ENCODE measurements at places on chromosomes 5 and 9.

DNA sequence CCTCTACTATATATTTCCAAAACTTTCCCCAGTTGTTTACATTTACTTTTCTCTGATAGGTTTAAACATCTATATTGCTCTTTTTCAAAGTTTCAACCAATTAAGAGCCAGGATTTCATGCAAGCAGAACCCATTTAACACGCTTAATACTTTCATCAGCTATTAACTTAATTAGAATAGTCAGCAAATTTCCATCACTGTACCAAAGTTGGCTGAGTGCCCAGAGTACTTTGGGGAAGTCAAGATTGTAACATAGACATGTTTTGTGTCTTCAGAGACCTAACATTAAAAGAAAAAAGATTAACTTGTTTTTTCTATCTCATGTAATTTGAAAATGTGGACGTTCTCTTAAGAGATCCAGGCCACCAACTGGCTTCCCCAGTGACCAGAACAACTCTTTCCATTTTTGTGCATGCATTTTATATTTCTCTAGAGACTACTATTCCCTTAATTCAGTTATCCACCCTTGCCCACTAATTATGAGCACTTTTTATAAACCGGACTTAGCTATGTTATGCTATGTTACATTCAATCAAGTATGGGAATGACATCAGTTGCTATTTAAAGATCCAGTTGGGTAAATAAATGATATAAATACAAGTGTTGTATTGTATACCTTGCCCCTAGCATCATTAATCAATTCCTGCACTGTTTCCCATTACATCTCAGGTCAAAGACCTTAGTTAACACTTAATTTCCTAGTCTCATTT lies 478.1 kb upstream of the NMUR2 start:
- no peak for DNase-seq

GRCh38 chr9:132586830-132587591 lies 4.6 kb downstream of the BARHL1 start:
- no peak for DNase-seq

DNA sequence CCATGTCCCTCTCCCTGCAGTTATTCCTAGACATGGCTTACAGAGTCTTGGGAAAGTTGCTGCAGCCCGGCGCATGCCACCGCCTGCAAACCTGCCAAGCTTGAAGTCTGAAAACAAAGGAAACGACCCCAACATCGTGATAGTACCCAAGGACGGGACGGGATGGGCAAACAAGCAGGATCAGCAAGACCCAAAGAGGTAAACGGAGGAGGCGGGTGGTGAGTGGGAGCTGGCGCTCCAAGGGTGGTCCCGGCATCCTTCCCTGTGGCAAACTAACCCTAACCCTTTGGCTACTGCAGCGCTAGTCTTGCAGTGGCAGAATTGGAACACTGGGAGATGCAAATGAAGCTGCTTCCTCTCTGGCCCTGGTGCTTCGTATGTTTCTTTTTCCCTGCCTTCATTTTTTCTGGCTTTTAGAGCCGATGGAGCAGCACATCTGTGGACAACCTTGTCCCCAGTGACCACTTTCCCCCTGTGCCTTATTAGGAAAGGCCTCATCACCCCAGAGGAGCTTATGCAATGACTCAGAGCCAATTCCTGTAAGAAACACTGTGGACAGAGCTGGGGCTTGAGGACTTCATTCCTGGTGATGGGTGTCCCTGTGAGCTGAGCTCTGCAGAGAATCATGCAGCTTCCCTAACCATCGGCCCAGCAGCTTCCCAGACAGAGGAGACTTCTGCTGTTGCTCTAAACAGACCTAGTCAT lies 38.9 kb downstream of the PRRC2B start:
- no peak for DNase-seq

DNA sequence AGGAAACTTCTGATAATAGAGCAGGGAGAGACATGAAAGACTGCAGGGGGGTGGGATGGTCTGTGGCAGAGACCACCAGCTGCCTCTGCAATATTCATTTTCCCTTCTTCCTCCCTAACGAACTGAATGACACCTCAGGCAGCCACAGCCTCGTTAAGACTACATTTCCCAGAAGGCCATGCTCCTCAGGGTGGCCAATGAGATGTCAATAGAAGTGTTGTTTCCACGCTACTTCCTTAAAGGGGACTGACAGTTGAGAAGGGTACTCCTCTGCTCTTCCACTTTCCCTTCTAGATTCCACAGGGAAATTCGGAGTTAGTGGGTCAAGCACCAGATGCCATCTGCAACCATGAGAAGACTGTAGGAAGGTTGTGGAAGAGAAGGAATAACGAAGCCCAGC lies 52.0 kb upstream of the DAPK1 start:
- DNase-seq: peak; percentile 8

GRCh38 chr5:83844449-83845068 lies 123.9 kb upstream of the HAPLN1 start:
- DNase-seq: no peak

- DNase-seq: no peak
These were observed 6.5 kb downstream of the ADAMTS13 start for GRCh38 chr9:133428617-133429101.

- peak; percentile 46 for DNase-seq
These were observed 74.5 kb downstream of the CDKN2A start for GRCh38 chr9:21919377-21920362.

DNA sequence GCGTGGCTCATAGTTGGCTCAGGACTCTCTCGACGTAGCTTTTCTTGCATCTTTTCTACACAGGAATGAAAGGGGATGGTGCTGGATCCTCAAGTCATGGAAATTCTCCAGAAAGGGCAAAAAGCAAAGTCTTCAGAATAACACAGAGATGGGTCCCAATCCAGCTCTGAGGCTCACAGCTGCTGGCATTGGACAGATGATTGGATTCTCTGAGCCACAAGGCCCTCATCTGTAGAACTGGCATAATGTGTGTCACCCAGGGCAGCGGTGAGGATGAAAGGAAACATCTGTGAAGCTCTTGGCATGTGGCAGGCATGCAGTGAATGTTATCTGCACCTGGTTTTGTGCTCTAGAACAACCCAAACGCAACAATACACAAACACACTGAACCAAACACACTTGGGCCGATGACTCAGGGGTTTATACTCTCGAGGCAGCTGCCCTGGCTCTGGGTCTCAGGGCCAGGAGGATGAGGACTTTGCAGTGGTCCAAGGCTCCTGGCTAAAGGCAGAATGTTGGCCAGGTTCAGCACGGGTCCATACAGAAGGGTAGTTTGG lies 64.0 kb upstream of the UBTD2 start:
- DNase-seq: no peak

DNA sequence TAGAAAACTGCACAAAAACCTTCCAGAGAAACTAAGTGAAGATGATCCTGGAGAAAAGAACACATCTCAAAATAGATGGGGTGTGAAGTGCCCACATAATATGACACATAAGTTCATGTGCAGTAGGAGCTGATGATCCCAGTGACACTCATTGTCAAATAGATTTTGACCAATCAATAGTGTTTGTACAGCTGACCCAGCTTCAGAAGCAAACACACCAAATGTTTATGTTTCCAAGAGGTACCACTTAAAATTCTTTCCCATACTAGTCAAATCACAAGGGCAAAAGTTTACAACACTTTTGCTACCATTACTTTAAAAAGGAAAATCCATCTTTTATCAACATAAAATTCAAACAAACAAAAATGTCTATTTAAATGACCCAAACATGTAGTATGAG lies 175.0 kb downstream of the MLLT3 start:
- DNase-seq: no peak

- DNase-seq: no peak
These were observed 383.3 kb upstream of the SLC30A5 start for GRCh38 chr5:68710514-68710913.

- peak; percentile 96 for DNase-seq
These were observed 631 bp upstream of the C9orf72 start for GRCh38 chr9:27573634-27574590.

GRCh38 chr5:147189109-147189424 lies 45.8 kb upstream of the STK32A start:
- DNase-seq: no peak

GRCh38 chr5:88021141-88021540 lies 247.5 kb downstream of the TMEM161B start:
- DNase-seq: no peak

DNA sequence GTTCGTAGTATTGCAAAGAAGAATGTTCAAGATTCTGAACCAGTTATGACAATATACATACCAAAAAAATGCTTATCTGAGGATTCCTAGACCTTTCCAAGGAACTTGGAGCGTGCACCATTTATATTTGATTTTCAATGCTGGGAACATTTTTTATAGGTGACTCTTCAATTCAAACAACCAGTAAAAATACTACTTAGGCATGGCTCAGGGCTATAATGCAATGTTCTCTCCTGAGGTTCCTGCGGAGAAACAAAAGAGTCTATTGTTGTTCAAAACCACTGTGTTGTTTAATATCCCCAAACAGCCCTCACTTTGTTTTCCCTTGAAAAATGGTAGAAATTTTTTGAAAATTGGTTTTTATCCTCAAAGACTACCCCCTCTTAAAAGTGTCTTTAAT lies 335.7 kb upstream of the IZUMO3 start:
- DNase-seq: no peak

GRCh38 chr9:135332979-135333748 lies 146.4 kb upstream of the PPP1R26 start:
- DNase-seq: no peak

DNA sequence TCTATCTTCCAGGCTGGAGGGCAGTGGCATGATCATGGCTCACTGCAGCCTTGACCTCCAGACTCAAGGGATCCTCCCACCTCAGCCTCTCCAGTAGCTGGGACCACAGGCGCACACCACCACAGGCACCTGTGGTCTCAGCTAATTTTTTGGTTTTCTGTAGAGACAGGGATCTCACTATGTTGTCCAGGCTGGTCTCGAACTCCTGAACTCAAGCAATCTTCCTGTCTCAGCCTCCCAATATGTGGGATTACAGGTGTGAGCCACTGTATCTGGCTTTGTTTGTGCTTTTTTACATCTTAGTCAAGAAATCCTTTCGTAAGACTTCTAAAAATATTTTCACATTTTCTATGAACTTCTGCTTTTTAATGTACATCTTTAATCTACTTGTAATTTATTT lies 116.9 kb downstream of the DENND1A start:
- no peak for DNase-seq

- DNase-seq: peak; percentile 67
These were observed 16.9 kb downstream of the DNAJC18 start for GRCh38 chr5:139422307-139422893.

GRCh38 chr5:66949066-66949465 lies 247.5 kb downstream of the CD180 start:
- no peak for DNase-seq

GRCh38 chr5:37816883-37817282 lies 23.0 kb downstream of the GDNF start:
- DNase-seq: no peak

GRCh38 chr9:126482361-126483044 lies 131.2 kb upstream of the LMX1B start:
- DNase-seq: no peak

DNA sequence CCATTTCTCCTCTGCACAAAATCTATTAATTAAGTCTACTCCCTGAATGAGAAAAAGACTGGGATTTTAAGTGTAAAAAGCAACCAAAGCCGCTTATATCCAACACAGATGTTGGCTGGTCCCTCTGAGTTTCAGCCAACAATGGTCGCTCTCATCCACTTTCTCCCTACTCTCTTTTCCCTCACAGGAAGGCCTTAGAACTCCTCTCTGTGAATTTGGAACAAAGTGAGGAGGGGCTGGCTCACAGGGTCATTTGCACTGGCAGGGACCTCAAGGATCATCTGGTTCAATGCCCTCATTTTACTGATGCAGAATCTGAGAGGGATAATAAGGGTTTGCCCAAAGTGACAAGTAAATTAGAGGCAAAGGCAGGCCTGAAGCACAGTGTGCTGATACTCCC lies 64.0 kb downstream of the DPYSL3 start:
- no peak for DNase-seq

- DNase-seq: no peak
These were observed 4.2 kb downstream of the PRR7 start for GRCh38 chr5:177450667-177451424.

- DNase-seq: no peak
These were observed 96.5 kb upstream of the ANKRD55 start for GRCh38 chr5:56329652-56330051.

GRCh38 chr5:91417219-91417618 lies 34.1 kb upstream of the ARRDC3 start:
- no peak for DNase-seq

- DNase-seq: no peak
These were observed 635 bp downstream of the FBN2 start for GRCh38 chr5:128537221-128537999.

- no peak for DNase-seq
These were observed 29.6 kb downstream of the SAR1B start for GRCh38 chr5:134603059-134603458.

DNA sequence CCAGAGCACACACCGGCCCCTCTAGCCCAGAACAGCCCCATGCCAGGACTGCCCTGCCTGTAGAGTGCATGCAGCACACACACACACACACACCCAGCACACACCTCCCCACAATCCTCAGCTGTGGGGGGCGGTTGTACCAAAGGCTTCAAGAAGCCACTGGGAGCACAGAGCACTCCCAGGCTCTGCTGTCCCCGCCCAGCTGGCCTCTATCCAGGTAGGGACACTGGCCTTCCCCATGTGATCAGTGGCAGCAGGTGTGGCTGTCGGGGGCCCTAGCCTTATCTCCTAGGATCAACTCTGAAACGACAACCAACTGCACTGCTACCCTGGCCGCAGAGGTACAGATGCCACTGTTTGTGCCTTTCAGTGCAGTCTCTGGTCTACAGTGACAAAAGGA lies 2.0 kb downstream of the ANAPC2 start:
- no peak for DNase-seq

- DNase-seq: no peak
These were observed 634.2 kb downstream of the BNC2 start for GRCh38 chr9:16236311-16236710.

- peak; percentile 85 for DNase-seq
These were observed at the start of gene JAKMIP2 for GRCh38 chr5:147782110-147783028. Gene JAKMIP2 (minus strand): TSS chr5:147782728. CDS start chr5:147671806, 110,922 bp downstream.

GRCh38 chr9:70081120-70081495 lies 37.5 kb downstream of the MAMDC2 start:
- no peak for DNase-seq

- no peak for DNase-seq
These were observed 27.6 kb upstream of the LTC4S start for GRCh38 chr5:179766021-179766725.

DNA sequence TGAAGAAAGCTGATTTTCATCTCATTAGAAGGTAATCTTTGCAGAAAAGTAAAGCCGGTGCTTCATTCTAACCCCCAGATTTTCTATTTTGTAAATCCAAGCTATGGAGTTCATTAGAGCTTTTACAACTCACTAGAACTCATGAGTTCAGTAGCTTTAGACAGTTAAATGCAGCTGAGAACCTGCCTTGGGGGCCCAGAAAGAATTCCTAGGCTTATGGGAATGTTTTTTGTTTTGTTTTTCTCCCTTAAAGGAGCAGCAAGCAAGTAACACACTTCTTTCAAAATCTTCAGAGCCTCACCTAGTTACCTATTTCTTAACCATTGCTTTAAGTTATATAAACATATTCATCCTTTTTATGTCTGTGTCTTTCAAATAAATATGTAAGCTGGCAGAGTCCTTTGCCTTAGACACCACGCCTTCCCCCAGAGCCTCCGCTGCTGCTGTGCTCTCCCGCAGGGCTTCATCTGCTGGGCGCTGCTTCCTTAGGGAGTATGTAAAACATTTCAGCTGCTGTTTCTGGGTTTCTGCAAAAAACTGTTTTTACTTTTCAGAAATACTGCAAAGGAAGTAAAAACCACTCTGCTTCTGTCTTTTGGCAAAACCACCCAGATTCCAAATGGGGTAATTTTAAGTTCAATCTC lies 132.9 kb downstream of the CDC42SE2 start:
- no peak for DNase-seq

GRCh38 chr9:122444041-122444733 lies 33.5 kb downstream of the OR1J1 start:
- no peak for DNase-seq

All from CD4-positive, alpha-beta T cell treated with Interleukin-17A for 4 hours (primary cell).